ENCODE measurements at places on chromosomes 6 and 20.

- no peak for DNase-seq
Observed at GRCh38 chr6:35633579-35634089, 55.1 kb downstream of the FKBP5 start.

DNA sequence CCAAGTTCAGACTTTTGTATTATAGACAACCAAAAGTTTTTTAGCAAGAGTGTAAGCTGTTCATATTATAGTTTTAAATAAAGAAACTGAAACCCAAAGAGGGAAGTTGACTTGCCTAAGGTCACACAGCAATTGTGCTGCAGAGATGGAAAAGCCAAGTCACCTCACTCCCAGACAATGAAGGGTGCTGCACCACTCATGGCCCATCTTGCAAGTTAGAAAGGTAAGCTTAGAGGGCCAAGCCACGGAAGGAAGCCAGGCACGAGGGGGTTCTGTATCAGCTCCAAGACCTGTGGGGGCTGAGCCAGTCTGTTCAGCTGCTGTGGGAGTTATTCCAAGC lies 860 bp downstream of the DEFB124 start:
- no peak for DNase-seq

DNA sequence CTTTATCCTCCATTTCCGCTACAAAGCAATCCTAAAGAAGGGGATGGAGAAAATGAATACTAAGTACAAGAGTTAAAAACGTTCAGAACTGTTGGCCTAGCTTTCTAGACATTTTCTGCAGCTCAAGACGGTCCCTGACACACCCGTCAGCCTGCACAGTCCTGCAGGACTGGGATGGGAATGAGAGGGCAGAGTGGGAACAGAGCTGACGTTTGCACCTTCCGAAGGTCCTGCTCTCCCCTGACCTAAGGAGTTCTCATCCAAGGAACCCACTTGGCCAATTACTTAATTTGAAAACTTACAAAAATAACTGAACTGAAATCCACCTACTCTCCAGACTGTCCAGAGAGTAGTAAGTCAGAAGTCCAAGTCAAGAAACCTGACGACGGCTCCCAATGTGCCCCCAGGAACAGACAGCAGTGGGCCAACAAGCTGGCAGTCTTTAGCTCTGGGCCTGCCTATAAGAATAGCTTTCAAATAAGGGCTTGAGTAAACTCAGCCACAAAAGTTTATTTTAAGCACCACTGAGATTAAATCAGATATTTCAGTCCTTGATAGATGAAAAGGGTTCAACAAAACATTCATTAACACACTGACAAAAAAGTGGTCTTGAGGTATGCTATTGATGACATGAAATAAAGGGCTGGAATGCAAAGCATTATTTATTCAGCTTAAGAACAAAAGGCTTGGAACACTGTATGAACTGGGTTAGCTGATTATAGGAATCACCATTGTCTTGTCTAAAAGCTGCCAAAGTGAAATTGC lies 76.8 kb downstream of the CNKSR3 start:
- DNase-seq = no peak

DNA sequence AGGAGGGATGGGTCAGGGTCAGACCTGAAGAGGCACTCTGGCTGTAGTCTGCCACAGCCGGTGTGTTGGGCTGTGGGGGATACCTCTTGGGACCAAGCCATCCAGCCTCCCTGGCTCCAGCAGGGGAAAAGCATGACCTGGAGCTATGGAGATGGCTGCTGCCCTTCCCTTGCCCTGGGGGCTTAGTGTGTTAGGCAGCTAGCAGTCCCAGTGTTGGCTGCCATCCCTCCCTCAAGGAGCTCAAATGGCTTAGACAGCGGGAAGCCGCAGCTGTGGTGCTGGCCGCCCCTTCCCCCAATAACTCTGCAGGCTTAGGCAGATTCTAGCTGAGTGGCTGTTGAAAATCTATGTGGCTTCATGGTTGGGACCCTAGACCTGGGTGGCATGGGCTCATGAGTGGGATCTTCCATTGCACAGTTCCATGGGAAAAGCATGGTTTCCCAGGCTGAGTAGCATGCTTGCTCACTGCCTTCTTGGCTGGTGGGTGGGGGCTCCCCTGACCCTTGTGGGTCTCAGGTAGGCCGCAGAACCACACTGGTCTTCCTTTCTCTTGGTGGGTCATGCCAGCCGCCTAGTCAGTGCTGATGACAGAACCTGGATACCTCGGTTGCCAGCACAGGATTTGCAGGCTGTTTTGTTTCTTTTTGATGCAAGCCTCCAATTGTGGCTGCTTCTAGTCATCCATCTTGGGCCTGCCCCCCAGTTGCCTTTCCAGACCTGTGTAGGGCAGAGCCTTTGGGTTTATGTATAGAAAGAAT lies 69.0 kb upstream of the AHI1 start:
- no peak for DNase-seq

DNA sequence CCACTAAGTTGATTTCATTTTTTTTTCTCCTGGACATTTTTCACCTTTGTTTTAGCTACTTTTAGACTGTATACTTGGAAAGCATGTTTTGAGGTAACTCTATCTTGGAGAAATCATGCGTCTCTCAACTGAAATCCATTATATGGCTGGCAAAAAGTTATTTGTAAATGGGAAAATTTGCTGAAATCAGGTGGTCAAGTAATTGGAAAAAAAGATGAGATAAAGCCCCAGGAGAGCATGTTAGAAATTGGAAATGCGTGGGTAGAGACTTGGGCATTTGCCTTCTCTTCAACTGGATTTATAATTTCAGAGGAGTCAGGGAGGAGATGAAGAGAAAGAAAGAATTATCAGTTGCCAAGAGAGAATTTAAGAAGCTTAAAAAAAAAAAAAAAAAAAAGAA lies 217.1 kb upstream of the MAP3K7 start:
- no peak for DNase-seq

- no peak for DNase-seq
Observed at GRCh38 chr20:14526891-14527290, 189.5 kb upstream of the FLRT3 start.

- DNase-seq = no peak
Observed at GRCh38 chr20:9204979-9205378, 136.1 kb downstream of the PLCB4 start.

- no peak for DNase-seq
Observed at GRCh38 chr6:44660561-44661220, 273.2 kb downstream of the CDC5L start.

DNA sequence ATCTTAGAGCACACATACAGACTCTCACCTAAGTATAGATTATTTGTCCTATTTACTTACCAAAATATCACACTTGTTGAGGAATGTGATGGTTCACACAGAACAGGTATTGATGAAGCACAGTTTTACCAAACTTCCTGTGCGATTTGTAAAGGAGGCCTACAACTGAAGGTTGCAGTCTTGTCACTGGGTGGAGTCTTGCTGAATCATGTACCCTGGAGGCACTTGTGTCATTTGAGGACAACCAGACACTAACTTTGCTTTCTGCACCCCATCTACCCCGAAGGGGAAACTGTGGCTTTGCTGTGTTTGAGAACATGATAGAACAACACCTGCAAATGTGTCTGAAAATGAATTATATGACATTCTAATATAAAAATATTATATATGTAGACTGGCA lies 32.4 kb upstream of the HINT3 start:
- peak; percentile 72 for DNase-seq

DNA sequence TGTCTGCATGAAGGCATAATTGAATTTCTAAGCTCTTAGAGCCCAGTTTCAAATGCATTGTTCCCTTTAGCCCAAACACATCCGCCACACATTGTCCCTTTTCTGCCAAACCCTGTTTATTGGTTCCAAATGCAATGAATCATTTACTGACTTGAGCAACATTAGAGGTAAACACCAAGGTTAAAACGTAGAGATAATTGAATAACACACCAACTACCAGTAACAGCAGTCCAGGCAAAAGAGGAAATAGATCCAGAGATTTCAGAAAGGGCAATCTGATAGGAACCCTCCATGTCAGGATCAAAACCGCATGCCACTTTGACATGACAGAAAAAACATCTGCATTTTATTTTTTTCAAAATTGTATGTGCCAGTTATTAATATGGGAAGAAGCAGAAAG lies 114.8 kb downstream of the PKHD1 start:
- DNase-seq = no peak

- no peak for DNase-seq
Observed at GRCh38 chr6:16562498-16562897, 198.8 kb downstream of the ATXN1 start.

DNA sequence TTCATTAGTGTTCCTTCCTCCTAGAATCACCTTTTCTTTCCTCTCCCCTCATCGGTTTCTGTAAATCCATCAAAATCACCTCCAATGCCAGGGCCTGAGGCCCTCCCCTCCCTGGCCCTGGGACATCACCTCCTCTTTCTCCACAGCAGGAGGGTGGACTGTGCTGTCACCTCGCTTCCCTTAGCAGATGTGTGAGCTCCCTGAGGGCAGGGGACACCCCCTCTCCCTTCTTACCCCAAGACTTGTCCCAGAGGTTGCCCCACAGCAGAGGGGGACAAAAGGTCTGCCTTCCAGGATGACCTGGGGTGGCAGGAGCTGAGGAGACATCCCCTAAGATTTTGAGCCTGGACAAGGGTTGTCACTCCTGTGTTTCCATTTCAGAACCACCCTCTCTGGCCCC lies 5.9 kb downstream of the ULBP1 start:
- no peak for DNase-seq

DNA sequence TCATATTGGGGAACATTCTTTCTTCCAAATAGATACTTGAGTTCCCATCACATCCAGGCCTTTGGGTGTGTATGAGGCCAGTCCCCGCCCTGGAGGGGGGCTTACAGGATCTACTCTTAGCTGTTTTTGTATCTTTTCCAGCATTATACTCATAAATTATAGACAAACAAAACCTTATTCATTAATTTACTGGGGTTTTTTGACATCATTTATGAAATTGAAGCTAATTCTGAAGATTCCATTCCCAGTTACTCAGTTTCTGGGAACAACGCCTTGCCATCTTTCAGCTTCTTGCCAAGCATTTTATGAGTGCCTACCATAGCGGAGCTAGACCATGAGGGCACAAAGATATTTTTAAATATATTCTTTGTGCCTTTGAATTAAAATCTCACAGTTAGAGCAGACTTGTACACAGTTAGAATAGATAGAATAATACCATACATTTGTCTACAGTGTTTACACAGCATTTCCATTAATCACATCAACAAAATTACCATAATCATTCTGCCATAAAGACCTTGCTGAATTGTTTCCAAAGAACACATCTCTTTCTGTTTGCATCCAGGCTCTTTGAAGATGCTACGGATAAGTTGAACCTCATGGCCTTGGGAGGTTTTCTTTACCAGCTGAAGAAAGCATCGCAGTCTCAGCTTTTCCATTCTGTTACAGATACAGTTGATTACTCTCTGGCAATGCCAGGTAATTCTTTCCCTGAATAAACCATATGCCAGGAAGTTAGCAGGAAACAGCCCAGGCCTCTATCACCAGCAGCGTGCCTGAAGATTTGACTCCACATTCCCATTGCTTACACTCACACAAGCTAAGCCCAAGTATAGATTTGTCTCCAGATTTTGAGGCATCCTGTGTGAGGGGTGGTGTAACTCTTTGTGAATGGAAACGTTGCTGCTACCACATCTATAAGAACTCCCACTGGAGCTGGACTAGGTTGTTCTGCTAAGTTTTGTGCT lies 75.4 kb upstream of the PBOV1 start:
- no peak for DNase-seq

- DNase-seq = no peak
Observed at GRCh38 chr20:48194583-48194982, 409.3 kb upstream of the SULF2 start.

GRCh38 chr6:67986694-67987232 lies 648.3 kb upstream of the ADGRB3 start:
- DNase-seq = no peak

DNA sequence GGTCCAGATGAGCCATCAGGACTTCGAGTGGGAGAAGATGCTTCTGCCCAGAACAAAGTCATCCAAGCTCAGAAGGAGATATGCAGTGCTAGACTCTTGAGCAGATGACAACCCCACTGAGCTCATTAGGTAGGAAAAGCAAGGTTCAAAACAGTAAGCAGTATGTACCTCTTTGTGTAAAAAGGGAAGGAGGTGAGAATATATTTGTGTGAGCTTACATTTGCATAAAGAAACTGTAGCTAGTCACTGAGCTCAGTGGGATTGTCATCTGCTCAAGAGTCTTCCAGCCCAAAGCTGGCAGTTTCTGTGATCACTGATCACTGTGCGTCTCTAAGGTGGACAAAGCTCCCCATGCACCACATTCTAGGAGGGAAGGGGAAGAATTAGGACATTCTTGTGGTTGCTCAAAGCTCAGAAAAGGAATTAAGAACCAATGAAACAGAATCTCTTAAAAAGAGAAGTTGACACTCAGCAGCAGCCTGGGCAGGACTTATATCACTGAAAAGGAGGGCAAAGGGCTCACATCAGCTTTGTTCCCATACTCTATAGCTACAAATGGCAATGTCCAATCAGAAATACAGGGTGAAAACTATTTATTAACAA lies 90.0 kb upstream of the MAFB start:
- no peak for DNase-seq
